ENCODE measurements at places on chromosomes 11 and 22.

DNA sequence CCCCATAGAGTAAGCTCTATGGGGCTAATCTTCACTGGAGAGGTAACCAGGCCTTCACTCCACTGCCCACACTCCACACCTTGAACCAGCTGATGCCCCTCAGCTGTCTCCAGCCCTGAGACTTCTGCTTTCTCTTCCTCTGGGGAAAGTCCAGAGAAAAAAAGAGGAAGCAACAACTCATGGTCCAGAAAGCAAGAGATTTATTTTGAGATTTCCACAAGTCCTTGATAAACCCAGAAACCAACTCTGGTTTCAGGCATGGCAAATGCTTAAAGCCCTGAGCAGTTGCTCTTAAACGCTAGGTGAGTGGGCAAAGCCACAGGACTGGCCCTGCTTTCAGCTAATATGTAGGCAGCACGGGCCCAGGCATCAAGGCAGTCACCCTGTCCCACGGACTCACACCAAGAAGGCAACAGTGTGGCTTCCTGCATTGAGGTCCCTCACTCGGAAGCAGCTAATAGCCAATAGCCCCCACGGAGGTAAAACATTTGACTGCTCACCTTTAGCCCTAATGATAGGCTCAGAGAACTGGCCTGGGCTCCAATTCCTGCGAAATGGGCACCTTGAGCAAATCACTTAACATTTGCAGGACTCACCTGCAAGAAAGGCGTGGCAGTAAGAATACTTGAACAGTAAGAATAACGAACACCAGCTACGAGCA, 4.3 kb downstream of the CYB561A3 start:
- DNase-seq: no peak

DNA sequence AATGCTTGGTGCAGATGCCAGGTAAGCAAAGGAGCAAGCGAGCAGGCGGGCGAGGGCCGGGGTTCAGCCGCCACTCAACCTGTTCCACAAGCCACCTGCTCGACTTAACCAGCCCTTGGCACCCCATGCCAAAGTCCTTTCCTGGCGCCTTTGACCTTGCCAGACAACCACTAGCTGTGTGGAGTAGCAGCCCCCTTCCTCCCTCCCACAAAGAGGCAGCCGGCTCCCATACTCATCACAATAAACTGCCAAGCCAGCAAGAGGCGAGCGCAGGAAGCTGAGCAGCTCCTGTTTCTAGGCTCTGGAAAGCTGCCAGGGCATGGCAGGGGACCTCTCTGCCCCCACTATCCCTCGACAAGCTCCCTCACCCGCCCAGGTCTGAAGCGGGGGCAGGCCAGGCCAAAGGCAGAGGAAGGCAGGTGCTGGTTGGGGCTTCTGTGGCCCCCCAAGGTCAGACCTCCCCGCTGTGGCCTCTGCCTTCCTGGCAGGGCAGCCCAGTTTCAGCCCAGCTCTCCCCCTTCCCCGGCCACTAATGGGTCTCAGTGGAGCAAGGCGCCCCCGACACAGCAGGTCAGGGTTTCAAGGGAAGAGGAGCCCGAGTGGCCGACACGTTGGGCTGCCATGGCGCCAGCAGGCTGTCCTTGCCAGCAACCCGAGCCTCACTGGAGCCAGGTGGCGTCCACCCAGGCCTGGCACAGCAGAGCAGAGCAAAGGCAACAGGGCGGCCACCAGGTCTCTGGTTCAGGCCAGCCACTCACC, 15.3 kb downstream of the MACROD1 start:
- no peak for DNase-seq

DNA sequence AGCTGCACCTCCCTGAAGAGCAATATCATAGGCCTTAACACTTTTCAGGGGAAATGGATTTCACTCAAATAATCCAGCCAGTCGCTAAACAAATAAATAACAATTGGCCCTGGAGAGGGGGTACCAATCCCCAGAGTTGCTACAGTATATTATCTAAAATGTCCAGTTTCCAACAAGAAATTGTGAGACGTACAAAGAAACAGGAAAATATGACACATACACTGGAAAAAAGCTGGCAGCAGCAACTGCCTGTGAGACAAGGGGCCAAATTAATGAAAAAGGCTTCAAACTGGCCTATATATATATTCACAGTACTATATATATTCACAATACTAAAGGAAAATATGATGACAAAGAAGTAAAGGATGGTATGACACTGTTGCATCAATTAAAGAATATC, 4.0 kb downstream of the NF2 start:
- DNase-seq: no peak

DNA sequence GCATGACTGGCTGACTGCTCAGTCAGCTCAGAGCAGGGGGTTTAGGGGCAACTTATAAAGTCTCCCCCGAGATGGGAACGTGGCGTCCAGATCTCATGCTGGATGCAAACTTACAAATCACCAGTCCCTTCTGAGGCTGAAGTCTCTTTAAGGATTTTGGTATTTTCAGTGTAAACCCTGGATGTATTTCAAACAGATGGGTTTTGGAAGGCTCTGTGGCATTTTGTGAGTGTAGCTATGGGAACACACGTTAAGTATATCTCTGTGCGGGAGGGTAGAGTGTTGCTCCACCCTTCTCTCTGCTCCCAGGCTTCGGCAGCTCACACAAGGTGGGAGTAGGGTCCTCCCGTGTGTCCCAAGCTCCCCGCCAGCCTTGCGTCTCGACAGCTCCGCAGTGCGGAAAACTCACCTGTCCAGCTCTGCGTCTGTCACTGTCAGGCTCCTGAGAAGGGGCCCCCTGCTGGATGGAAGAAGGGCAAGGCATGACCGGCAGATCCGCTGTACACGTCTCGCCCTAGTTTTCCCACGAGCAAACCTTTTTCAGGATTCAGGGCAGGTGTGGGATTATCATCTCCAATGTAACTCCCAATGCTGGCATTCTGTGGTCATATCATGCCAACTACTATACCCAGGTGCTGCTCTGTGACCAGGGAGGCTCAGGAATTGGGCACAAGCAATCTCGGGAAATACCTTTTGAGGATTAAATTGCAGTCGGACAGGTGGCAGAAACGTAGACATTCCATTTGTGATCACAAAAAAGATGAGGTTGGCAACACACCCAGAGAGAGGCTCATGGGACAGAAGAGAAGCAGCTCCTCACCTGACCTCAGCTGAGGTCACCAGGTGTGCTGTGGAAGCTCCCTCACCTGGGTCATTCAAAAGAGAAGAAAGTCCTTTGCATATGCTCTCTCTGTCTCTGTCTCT, 313.9 kb upstream of the B3GAT1 start:
- DNase-seq: no peak

- no peak for DNase-seq
Observed at GRCh38 chr11:45457649-45458048, 171.5 kb upstream of the SYT13 start.

DNA sequence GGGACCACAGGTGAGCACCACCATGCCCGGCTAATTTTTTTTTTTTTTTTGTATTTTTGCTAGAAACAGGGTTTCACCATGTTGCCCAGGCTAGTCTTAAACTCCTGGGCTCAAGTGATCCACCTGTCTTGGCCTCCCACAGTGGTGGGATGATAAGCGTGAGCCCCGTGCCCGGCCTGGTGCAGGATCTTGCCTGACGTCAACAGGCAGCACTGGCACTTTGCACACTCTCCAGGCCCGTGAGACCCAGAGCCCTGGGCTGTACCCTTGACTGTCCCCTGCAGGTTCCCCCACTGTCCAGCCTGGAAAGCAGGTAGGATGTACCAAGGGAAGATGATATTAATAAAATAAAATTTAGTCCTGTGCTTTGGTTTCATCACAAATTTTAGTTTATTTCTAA, 29.1 kb upstream of the PANX2 start:
- no peak for DNase-seq

GRCh38 chr11:77515483-77515882, 41.6 kb upstream of the PAK1 start:
- no peak for DNase-seq

- DNase-seq: no peak
Observed at GRCh38 chr11:45546366-45546765, 119.1 kb downstream of the CHST1 start.

- DNase-seq: no peak
Observed at GRCh38 chr22:29629903-29630516, 26.6 kb downstream of the NF2 start.
